Activated naive CD4-positive, alpha-beta T cell treated with anti-CD3 and anti-CD28 coated beads, Interleukin-2, amount 50 U/mL, for 72 hours (primary cell): ENCODE measurements at places on chromosomes 2 and 18. TPM values are rescaled to one million over a fixed set of nuclear protein-coding genes. Genes with fewer than 3 reads are reported as not detected.

The DUSP2 gene
- total RNA-seq: 202 TPM

The NRBP1 gene
- total RNA-seq: 80.8 TPM

The EIF5B gene
- 77.7 TPM for total RNA-seq

The NT5DC4 gene
- total RNA-seq: not detected

The SLC40A1 gene
- total RNA-seq: 1.6 TPM

The MYCN gene
- not detected for total RNA-seq
